Urinary bladder (tissue), 4 donors: ENCODE measurements at places on chromosomes 13 and 19. TPM values are rescaled to one million over a fixed set of nuclear protein-coding genes. Genes with fewer than 3 reads are reported as not detected.

- DNase-seq = no peak
These were observed 365 bp downstream of the PPP6R1 start for GRCh38 chr19:55258476-55258827.

GRCh38 chr13:34176633-34177032 is 358.7 kb downstream of the RFC3 start:
- DNase-seq = no peak

UPF3A gene
- 61.7 TPM for polyA plus RNA-seq

ONECUT3 gene
- polyA plus RNA-seq = not detected

DNA sequence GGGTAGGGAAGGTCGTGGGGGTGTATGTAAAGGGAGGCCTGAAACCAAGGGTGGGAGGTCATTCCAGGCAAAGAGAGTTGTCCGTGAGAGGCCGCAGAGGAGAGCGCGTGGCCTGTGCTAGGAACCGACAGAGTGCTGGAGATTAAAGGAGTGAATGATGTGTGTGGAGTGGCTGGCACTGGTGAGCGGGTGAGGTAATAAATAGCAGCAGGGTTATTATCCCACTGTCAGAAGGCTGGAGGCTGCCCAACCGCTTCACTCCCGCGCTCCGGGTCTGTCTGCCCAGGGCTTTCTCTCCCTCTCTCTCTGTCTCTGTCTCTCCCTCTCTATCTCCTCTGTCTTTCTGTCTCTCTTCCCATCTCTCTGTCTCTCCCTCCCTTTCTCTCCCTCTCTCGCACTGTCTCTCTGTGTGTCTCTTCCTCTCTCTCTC is 17.4 kb downstream of the ZNF579 start:
- no peak for DNase-seq

SOX1 gene
- not detected for polyA plus RNA-seq

ZSCAN18 gene
- 98.2 TPM for polyA plus RNA-seq

CHMP2A gene
- 212 TPM for polyA plus RNA-seq

- no peak for DNase-seq
These were observed 736 bp downstream of the GPI start for GRCh38 chr19:34365463-34366401.

RASAL3 gene
- polyA plus RNA-seq = 1.8 TPM

RDH8 gene
- not detected for polyA plus RNA-seq

EEF1AKMT1 gene
- 12.8 TPM for polyA plus RNA-seq

PSG2 gene
- not detected for polyA plus RNA-seq

DNA sequence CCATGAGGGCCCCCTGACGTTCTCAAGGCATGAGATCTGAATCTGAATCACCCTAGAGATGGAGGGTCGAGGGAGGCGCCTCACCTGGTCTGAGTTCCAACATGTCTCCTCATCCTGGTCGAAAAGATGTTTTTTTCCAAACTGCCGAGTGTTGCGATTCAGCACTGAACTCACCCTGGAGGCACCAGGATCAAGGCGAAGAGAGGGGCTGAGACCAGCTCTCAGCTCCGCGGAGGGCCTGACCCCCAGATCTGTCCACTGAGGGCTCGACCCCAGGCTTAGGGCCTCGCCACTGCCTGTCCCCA is 555 bp downstream of the NR2C2AP start:
- DNase-seq = no peak

IPO5 gene
- 58.9 TPM for polyA plus RNA-seq

DNA sequence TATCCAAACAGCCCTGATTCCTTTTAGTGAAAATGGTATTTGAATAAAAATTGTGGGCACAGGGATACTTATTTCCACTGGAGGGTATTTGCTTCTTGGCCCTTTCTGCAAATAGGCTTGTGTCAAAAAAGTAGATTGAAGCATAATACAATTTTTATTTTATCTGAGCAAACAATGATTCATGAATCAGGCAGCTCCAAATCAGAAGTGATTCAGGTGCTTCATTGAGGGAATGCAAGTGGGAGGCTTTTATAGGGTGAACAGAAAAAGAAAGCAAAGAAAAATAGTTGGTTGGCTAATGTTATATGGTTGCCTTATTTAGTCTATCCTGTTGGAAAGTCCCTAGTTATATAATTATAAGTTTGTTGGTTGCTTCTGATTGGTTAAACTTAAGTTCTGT is 117.9 kb downstream of the ITGBL1 start:
- no peak for DNase-seq

DNA sequence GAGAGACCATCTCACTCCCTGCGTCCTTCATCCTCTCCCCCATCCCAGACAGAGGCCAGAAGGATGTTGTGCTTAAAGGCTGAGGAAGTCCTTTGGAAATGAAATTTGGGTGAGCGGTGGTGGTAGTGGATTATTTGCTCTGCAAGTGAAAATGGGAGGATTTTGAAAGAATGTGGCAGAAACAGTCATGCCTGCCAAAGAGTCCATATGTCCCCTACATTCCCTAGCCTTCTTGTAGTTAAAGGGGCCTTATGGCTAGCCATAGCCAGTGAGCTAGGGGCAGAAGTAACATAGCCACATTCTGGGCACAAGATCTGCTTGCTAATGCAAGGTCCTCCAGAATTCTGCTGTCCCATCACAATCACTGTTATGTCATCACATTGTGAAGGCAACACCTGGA is 360.2 kb upstream of the TSHZ3 start:
- DNase-seq = no peak

GRCh38 chr13:77919921-77920294 is 1.3 kb upstream of the EDNRB start:
- no peak for DNase-seq

- DNase-seq = no peak
These were observed 444.8 kb downstream of the SLITRK5 start for GRCh38 chr13:88115976-88116375.

CEBPA gene
- 10.8 TPM for polyA plus RNA-seq

GRCh38 chr13:45751885-45752284 is 49.8 kb downstream of the CBY2 start:
- no peak for DNase-seq

DNA sequence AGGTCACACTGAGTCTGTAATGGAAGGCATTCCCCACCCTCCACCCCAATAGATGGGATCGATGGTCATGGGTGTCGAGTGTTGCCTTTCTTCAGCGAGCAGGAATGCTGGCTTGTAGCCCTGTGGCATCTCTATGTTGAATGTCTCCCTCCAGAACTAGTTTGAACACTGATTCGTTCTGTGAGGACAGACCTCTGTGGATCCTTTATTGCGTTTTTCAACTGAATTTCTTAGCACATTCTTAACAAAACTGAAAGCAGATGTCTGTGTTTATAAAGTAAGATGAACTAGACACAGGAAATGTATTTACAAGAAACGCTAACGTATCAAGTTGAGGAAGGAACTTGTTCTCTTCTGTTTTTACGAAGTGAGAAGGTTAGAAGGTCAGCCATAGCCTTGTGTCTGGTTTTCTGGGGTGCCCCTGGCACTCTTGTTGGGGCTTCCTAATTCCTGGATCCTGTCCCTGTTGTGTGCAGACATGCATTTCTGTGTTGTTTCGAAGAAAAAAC is 36.8 kb upstream of the TM9SF2 start:
- DNase-seq = no peak

FAM83E gene
- 1.1 TPM for polyA plus RNA-seq

GRCh38 chr13:109569958-109570711 is 216.2 kb downstream of the IRS2 start:
- DNase-seq = no peak

GRCh38 chr13:46053162-46054012 is 841 bp upstream of the ZC3H13 start:
- no peak for DNase-seq

DNA sequence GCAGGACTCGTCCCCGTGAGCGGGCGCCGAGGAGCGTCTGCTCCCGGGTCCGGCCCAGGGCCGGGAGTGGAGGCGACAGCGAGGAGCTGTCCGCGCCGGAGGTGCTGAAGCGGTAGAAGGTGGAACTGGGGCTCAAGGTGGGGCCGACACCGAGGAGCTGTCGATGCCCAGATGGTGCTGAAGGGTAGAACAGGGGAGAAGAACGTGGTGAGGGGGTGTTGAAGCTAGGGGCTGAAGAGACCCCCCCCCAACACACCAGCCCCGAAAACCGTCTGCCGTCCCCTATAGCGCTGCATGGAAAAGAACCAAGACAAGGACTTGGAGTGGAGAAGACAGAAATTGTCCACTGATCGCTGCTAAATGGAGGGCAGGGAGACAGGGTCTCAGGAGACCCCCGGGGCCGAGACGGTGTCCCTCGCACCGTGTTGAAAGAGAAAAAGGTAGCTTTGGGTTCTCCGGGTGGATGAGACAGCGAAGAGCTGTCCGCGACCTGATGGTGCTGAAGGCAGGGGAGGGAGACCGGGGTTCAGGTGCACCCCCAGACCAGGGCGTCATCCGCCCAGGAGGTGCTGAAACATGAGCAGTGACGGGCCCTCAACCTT is 7.1 kb upstream of the PDE4C start:
- DNase-seq = no peak

DNA sequence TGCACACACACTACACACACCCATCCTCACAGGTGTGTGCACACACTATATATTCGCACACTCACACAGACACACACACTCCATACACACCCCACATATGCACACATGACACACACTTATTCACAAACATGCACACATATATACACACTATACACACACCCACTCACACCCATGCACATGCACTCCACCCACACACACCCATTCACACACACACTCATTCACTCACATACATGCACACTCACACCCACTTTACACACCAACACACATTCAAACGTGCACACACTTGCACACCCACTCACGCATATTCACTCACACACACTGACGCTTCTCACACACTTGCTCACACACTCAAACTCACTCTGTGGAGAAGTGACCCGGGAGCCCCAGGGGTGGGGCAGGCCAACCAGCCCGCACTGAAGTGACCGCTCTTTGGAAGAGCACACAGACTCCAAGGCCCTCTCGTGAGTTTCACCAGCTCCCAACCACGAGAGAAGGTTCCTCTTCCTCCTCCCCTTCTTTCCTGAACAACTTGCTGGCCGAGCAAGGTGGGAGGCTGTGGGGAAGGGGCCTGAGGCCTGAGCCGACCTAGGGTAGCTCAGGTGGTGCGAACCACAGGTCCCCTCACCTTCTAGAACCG is 86.1 kb upstream of the TM9SF2 start:
- DNase-seq = no peak

DNA sequence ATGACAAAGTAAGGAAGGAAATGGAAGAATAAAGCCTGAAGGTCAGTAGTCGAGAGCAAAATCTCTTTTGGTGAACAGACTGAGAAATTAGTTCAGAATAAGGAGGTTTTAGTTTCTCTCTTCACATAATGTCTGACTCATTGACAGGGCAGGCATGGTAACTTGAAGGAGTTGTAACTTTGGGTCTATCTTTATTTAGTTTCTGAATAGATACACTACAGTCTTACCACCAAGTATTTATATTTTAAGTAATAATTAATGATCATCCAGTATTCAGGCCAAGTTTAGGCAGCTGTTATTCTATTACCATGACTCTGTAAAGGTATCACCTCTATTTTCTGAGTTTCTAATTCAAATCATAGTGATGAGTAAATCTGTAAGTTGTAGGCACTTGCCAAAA is 219.9 kb downstream of the SPRY2 start:
- no peak for DNase-seq
